Adipocyte (in vitro differentiated cells): ENCODE measurements at places on chromosomes 6 and 20.

- DNase-seq = no peak
These were observed 6.9 kb upstream of the CD40 start for GRCh38 chr20:46111028-46111835.

DNA sequence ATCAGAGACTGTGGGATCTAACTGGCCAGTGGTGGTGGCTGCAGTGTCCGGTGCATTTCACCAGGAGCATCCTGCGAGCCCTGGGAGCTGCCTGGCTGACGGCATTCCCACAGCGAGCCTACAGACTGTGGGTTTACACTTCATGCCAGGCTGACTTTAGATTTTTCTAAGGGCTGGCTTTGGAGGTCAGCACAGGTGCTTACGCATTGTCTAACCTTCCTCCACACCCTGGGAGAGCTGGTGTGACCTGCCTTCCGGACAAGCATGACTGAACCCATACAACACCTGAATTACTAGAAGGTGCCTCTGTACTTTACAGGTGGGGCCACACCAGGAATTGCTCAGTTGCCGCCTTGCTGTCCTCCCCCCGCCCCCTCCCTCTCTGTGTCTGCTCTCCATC is 96.2 kb downstream of the RREB1 start:
- no peak for DNase-seq

DNA sequence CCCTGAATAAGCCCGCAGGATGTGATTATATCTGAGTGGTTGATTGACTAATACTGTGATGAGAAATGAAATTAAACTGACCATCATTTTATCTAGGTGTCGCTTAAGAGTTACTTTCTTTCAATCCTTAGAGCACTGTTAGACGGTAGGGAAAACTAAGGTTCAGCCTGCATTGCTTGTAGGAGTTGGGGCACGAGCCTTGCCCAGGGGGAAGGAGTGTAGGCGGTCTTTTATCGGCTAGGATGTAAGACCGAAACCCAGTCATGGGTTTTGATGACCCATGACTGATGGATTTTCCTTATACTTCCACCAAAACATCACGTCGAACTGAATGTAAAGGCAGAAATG is 392 bp upstream of the TASP1 start:
- DNase-seq = peak; percentile 13

DNA sequence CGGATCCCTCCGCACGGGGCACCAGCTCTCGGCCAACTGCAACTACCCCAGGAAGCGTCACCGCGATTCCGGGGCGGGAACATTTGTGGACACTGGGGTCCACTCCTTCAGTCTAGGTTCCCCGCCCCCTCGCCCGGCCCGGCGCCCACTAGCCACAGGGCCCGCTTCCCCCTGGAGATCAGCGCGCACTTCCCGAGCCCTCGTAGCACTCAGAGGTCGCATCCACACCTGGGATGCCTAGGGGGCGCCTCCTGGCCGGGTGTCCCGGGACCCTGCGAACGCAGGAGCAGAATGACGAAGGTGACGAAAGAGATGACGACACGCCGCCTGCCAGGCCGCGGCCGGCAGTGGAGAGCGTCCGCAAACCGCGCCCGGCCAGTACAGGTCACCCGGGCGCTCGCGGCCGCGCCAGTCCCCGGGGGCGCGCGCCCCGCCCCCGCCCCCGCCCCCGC is 309 bp upstream of the AIG1 start:
- peak; percentile 92 for DNase-seq

- no peak for DNase-seq
These were observed 62.9 kb downstream of the CARMIL1 start for GRCh38 chr6:25341923-25342619.

GRCh38 chr6:44065443-44066140 is 61.7 kb downstream of the MRPL14 start:
- DNase-seq = no peak

DNA sequence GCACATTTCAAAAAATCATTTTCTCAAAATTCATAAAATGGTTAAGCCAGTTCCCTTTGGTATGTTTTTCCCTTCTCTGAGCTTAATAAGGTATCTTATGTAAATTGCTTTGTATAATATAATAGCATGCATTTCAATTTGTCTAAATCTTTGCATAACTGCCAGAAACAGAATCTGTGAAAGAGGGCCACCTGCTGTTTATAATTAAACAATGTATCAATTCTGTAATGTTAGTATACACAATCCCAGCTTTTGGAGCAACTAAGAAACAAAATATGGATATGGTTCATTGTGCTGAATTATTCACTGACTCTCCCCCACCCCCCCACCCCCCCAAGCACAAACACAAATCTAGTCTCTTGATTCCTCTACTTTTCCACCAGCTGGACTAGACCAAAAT is 54.8 kb downstream of the GPX5 start:
- peak; percentile 14 for DNase-seq

- peak; percentile 43 for DNase-seq
These were observed 153.7 kb upstream of the RIPOR2 start for GRCh38 chr6:25089442-25089841.

- DNase-seq = no peak
These were observed 391 bp upstream of the B3GAT2 start for GRCh38 chr6:70957284-70957617.

- no peak for DNase-seq
These were observed 6.8 kb downstream of the GUCA1A start for GRCh38 chr6:42179945-42180313.

GRCh38 chr20:57323034-57323433 is 6.6 kb upstream of the SPO11 start:
- peak; percentile 26 for DNase-seq

DNA sequence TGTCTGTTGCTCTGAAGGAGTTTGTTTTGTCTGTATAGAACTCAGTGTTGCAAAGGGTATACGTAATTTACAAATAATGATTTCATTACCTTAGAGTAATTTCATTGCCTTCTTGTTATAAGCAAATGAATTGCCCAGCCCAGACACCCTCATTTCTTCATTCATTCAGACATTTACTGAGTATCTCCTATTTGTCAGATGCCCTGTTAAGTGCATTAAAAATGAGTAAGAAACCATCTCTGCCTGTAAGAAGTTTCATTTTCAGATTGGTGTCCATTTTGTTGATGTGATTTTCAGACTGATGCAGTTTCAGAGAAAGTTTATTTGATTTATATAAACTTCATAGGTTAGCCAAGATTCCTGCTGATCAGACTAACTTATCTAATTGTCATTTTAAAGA is 429.3 kb downstream of the PHF3 start:
- no peak for DNase-seq

DNA sequence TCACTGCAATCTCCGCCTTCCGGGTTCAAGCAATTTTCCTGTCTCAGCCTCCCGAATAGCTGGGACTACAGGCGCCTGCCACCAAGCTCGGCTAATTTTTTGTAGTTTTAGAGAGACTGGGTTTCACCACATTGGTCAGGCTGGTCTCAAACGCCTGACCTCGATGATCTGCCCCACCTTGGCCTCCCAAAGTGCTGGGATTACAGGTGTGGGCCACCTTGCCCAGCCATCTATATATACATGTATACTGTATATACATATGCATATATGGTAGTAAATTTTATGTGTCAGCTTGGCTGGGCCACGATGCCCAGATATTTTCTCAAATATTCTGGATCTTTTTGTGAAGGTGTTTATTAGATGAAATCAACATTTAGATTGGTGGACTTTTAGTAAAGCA is 18.8 kb downstream of the RBL1 start:
- no peak for DNase-seq

- DNase-seq = no peak
These were observed 39.7 kb downstream of the SYNJ2 start for GRCh38 chr6:158021376-158021775.

GRCh38 chr6:137541534-137542063 is 47.4 kb upstream of the OLIG3 start:
- no peak for DNase-seq

DNA sequence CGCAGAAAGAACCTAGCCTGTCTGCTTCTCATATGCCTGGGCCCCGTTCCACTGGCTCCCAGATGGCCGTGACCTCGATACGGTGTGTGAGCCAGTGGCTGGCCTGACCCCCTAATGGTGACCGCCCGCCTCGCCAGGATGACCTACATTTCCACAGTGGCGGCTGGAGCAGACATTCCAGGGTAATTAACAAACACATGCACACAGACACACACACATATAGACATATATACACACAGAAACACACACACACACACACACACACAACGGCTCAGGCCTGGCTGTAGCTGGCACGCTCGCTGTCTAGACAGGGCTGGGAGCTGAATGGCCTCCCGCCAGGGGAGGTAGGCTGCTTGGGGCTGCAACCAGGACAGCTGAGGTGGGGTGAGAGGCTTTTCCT is 227.1 kb downstream of the ANKRD60 start:
- DNase-seq = no peak

DNA sequence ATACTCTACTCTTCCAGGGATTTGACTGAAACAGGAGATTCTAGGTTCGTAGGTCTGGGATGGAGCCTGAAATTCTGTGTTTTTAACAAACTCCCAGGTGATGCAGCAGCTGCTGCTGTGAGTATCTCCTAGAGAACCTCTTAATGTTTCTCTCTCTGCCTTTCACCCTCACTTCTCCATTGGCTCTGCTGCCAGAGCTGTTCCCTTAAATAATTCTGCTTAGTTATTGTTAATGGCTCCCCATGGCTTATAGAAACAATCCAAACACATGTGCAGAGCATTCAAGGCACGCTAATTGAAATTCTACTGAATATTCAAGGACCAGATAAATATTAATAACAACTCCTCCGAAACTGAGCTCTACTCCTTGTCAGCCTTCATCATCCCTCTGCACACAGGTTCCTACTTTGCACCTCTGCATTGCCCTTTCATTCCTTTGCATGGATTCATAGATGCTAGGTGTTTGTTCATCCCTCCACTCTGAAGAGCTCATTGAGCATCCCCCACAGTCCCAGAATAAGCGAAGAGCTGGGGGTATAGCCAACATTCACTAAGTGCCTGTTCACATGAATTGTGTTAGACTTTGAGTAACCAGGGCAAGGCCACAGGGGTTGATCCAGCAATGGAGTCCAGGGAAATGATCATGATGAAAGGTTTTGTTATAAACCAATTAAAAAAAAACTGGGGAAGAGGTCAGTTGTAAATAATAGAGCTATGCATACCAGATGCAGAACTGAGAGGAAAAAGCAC is 488.4 kb upstream of the JAG1 start:
- no peak for DNase-seq

DNA sequence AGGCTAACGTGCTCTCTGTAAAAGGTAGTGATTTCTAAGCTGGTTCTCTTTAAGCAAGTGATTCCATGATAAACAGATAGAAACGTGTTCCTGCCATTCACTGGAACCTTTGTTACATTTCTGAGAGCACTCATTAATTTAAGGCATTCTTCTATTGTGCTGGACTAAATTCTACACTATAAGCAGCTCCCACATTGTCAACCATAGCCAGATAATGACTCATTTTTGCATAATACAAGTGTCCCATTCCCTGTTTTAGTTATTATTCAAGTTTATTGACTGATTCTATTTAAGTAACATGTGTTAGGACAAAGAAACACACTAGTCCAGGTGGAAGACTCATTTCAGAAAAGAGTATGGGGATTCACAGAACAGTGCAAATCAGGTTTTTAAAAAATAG is 13.5 kb upstream of the XRN2 start:
- no peak for DNase-seq

DNA sequence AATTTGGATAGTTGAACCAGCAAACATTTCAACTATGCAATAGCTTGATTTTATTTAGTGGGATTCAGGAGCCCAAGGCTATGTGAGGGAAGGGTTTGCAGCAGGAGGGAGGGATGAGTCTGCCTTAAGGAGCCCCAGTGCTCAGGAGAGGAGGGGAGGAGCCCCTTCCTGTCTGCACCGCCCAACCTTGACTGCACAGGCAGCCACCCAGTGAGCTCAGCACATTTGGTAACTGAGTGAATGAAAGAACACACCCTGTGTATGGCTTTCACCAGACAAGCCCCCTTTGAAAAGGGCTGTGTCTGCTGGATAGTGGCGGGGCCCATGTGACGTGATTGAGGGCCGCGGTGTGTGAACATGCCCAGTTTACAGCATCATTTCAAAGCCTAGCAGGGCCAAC is 17.0 kb downstream of the DACT2 start:
- DNase-seq = no peak

DNA sequence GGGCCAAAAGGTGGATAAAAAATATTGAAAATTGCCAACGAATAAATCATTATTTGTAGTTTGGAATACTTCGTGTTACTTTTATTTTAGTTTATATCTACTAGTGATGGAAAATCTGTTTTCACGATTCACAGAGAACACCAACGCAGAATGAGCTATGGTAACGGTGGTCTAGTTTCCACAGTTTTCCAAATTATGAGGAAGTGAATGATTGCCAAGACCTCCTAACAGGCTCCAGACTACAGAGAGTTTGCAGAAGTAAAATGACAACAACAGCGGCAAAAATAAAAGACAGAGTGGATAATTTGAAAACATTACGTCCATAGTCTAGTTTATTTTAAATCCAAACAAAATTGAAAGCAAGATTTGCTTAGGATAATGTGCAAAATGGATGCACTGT is 57.0 kb upstream of the AIG1 start:
- no peak for DNase-seq

GRCh38 chr6:3159805-3160781 is 2.7 kb upstream of the TUBB2A start:
- no peak for DNase-seq

GRCh38 chr6:37289931-37290330 is 32.0 kb upstream of the TMEM217 start:
- DNase-seq = no peak

- DNase-seq = no peak
These were observed 230.9 kb upstream of the HTR1E start for GRCh38 chr6:86706449-86706848.

- no peak for DNase-seq
These were observed 24.6 kb downstream of the DLL1 start for GRCh38 chr6:170266061-170266825.

DNA sequence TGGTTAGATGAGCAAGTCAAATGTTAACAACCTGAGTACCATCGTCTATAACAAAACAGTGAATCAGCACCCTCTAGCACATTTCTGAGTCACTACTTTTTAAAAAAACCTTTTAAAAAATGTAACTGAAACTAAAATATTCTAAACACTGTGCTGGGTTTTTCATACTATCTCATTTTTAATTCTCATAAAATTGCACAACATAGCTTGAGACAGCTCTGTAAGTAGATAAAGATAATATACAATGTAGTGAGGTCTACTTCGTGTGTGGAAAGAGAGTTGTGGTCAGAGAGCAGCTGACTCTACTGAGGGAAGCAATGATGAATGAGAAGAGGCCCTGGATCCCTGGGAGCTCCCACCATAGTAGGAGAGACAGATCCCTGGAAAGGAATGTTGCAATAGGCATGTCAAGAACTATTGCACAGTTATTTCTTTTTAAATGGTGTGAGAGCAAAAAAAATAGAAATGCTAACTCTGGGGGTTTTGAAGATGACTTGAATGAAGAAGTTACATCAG is 13.6 kb upstream of the CALHM6 start:
- DNase-seq = peak; percentile 95
